MG63 (cell line): ENCODE measurements at places on chromosomes 7 and 10. TPM values are rescaled to one million over a fixed set of nuclear protein-coding genes. Genes with fewer than 3 reads are reported as not detected.

CLCN1 gene
- total RNA-seq, result not detected in 2 replicates

SPDYE5 gene
- not detected in 2 replicates for total RNA-seq

ALOX5 gene
- total RNA-seq, result not detected in 2 replicates

STMP1 gene
- 15.0 TPM in 2 replicates for total RNA-seq

SLC26A3 gene
- total RNA-seq, result not detected in 2 replicates

TAC1 gene
- not detected in 2 replicates for total RNA-seq

NPC1L1 gene
- 0.07 TPM in 1 of 2 replicates, not detected in the other for total RNA-seq

GRM3 gene
- total RNA-seq, result not detected in 2 replicates

NEBL gene
- total RNA-seq, result 0.03 and 0.07 TPM in 2 replicates

OR2A12 gene
- total RNA-seq, result not detected in 2 replicates

GRCh38 chr10:3805201-3805790, 20.3 kb upstream of the KLF6 start:
- DNase-seq, result peak; percentile 34

- no peak for DNase-seq
Measured at GRCh38 chr7:137488038-137488437, 144.5 kb upstream of the PTN start.

- DNase-seq, result no peak
Measured at GRCh38 chr10:91541481-91541880, 91.4 kb downstream of the PPP1R3C start.

DNA sequence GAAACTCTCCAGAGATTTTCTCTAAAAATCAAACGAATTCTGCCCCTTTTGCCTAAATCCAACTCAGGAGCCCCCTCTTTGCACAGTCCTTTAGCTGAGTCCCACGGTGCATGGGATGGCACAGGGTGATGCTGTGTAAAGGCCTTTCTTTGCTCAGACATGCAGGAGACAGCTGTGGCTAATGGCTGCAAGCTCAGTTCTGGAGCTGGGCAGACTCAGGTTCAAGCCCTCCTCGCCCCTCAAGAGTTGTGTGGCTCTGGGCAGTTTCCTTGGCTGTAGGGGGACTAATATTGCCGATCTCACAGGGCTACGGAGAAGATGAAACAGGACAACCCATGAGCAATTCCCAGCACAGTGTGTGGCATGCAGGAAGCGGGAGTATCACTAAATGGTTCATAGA, 42.6 kb downstream of the CLEC2L start:
- DNase-seq, result no peak

GRCh38 chr7:117124591-117125220, 171.4 kb downstream of the ST7 start:
- DNase-seq, result peak; percentile 85

DNA sequence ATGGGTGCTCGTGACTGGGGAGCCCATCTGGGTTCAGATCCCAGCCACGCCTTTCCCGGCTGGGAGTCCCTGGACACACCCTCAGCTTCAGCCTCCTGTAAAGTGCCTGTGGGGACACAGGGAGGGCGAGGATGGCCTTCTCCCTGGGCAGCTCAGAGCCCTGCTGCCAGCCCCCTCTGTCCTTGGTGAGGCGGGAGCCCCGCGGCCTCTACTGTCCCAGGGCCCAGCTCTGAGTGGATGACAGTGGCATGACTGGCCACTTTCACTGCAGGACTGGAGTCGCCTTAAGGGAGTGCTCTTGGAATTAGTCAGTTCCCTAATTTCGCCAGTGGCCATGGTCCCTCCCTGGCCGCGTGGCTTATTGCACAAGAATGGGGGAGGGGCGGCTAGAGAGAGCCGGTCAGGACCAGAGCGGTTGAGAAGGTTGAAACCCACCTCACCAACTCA, 4.6 kb downstream of the BRI3 start:
- DNase-seq, result peak; percentile 35

- no peak for DNase-seq
Measured at GRCh38 chr7:15783987-15784693, 97.7 kb upstream of the MEOX2 start.

- no peak for DNase-seq
Measured at GRCh38 chr7:2231992-2232765, 566 bp downstream of the MAD1L1 start.

- no peak for DNase-seq
Measured at GRCh38 chr10:71978476-71978875, 14.3 kb downstream of the CHST3 start.

DNA sequence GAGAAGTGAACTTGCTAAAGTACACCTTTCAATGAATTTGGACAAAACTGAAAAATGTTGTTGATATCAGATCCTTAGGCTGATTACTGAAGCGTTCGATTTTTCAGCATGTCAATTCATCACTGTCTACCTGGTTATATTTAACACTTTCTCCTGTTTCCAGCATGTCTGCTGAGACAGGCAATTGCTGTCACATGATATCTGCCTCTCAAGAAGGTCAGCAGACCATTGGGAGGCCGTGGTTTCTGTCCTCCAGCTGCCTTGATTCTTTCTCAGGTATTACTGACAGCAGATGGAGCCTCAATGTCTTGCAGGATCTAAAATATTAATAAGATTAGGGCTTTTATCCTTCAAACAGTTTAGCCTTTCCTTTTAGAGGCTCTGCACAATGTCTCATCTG, 127.5 kb downstream of the SNX10 start:
- DNase-seq, result no peak

DNA sequence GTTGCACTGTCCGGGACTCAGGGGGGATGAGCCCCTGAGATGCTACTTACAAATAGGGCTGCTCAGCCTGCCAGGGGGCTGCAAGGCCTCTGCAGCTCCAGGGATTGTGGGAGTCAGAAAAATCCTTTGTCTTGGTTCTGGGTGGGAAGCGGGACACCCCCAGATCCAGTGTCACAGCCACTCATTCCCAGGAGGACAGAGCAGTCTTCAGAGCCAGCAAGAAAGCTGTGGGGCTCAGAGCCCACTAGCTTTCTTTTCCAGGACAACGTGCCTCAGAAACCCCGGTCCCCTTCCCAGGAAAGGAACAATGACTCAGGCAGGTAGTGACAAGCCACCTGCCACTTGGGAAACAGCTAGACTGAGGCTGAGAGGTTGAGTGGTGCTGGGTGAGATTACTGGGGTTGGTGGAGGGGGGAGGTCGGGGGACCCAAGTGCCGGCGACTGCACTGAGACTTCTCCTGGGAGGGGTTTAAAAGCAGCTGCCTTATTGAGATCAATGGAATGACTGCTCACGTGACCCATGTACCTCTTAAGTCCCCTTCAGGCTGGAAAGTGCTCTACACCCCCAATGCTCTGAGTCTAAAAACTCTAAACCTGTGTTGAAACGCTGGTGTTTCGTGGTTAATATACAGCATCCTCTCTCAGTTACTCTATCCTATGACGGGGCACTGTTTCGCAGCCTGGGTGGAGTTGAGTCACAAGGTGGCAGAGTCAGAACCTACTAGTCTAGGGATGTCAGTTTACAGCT, 123.6 kb downstream of the UBE2H start:
- no peak for DNase-seq

DNA sequence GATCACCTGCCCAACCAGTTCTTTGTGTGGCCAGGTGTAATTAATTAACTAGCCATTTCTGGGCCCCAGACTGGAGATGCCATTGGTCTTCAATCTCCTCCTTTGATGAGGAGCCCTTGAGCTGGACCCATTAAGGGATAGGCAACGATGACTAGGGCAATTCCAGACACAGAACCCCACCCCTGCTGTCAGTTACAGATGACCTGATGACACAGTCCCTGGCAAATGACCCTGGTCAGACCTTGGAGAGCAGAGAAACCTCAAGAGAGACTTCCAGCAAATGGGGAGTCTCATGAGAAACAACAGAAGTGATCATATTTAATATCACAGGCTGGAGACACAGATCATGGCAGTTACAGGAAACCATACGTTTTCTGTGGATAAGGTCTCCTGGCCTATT, 101.8 kb upstream of the TCF7L2 start:
- DNase-seq, result no peak

DNA sequence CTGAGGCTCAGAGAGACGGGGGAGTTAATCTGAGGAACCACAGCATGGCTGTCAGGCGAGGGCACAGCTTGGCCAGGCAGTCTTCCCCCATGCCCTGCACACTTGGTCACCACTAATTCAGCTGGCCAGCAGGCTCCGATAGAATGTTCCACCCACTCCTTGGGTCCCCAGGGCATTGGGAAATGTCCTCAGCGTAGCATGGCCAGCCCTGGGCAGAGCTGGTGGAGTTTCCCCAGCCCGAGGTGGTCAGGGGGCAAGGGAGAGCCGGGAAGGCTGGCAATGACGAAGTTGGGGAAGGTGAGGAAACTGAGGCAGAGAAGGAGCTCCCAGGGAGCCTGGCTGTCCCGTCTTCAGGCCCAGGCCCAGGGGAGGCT, 12.1 kb upstream of the GRIFIN start:
- no peak for DNase-seq

- no peak for DNase-seq
Measured at GRCh38 chr7:3138997-3139396, 95.3 kb upstream of the CARD11 start.

GRCh38 chr7:102147008-102147407, 139.7 kb upstream of the SH2B2 start:
- DNase-seq, result peak; percentile 74

DNA sequence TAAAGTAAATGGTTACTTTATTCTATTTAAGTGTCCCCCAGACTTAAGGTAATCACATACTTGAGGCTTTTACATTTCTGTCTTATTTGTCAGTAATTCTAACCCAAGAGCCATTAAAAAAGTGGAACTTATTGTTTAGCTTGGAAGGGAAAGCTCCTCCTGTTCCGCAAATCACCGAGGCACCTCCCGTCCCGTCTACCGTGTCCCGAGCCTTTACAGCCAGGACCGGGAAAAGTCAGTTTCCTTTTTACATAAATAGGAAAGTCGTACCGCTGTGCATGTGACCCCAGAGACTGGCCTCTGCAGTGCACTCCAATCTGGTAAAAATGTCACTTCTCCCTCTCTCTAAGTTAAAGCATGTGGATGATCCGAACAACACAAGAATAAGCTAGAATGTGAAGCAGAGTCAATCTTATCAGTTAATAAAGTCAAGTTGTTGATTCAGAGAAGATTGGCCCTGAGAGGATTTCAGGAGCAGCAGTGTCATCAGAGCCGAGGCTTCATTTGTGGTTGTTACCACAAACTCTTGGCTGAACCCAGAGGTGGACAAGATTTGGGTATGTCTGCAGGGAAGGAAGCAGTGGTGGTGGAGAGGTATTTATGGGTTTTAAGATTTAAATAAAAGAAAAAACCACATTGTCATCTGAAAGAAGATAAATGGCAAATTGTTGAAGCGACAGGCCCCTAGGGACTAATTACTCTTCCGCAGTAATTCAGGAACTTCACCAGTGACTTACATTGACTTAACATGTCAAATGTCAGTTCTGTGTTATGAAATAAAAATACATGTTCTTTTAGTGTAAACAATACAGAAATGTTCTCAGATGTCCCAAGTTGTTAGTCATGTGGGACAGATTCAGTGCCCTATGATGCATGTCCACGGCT, 316.6 kb upstream of the ZNF32 start:
- DNase-seq, result no peak

GRCh38 chr10:78630944-78631838, 437.6 kb upstream of the ZMIZ1 start:
- no peak for DNase-seq

- DNase-seq, result no peak
Measured at GRCh38 chr10:97331153-97331703, 3.3 kb downstream of the FRAT2 start.

- peak; percentile 45 for DNase-seq
Measured at GRCh38 chr7:107446531-107446930, 23.3 kb upstream of the GPR22 start.

DNA sequence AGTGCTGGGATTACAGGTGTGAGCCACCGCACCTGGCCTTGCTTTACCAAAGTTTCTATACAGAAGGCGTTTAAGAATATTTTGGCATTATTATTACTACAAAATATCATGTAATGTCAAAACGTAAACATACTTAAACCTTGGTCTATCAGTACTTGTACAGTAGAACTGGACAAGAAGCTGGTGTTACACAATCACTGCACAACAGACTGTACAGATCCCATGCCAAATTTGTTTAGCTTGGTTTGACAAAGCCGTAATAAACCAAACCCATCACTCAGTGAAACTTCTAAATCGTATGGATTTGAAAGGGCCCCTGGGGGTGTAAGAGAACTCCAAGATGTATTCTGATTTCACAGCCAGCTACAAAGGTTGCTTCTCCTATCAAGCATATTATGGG, 51.8 kb upstream of the RHEB start:
- DNase-seq, result no peak

GRCh38 chr7:123966936-123967335, 41.9 kb downstream of the SPAM1 start:
- DNase-seq, result no peak

DNA sequence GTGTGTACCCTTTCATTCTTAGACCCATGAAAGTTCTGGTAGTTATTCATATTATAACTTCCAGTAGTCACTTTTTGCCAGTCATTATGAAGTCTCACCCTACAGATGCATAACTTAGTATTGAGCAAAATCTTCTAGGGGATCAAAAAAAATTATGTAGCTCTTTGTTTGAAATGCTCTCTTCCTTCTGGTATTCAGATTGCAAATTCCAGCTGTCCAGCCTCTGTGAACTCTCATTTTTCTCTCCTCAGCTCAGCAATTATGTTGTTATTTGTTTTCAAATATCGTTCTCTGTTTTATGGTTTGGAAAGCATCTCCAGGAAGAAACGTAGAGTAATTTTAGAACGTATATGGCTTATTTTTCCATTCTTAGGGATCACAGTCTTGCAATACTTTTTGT, 442.5 kb downstream of the SEMA3D start:
- DNase-seq, result no peak

DNA sequence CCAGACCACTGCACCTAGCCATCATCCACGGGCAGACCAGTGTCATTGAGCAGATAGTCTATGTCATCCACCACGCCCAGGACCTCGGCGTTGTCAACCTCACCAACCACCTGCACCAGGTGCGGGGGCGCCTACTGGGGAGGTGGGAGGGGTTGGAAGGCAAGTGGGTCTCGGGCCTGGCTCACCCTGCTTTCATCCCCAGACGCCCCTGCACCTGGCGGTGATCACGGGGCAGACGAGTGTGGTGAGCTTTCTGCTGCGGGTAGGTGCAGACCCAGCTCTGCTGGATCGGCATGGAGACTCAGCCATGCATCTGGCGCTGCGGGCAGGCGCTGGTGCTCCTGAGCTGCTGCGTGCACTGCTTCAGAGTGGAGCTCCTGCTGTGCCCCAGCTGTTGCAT, 4.6 kb downstream of the NFKB2 start:
- no peak for DNase-seq

GRCh38 chr7:149853157-149853556, 15.0 kb downstream of the ZNF862 start:
- no peak for DNase-seq

DNA sequence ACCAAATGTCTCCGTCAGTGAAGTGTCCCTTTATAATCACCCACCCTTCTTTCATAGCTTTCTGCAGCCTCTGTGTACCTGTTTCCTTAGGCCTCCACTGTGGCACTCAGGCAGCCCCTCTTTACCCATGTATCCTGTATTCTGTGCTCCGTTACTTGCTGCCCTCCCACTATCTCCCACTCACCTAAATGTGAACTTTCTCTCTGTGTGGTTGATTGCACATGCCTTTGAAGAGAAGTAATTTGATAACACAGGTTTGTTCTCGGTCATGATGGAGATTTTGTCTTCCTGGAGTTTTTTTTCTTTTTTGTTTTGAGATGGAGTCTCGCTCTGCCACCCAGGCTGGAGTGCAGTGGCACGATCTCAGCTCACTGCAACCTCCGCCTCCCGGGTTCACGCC, 61.5 kb downstream of the REEP3 start:
- DNase-seq, result no peak

- DNase-seq, result peak; percentile 57
Measured at GRCh38 chr10:62038609-62039190, 137.2 kb downstream of the ARID5B start.

GRCh38 chr7:95441042-95441823, 6.4 kb upstream of the PON2 start:
- DNase-seq, result no peak
